ENCODE measurements at places on chromosomes 1 and 21.

- DNase-seq: no peak
These were observed 574.2 kb upstream of the ADGRL2 start for GRCh38 chr1:81226603-81226928.

DNA sequence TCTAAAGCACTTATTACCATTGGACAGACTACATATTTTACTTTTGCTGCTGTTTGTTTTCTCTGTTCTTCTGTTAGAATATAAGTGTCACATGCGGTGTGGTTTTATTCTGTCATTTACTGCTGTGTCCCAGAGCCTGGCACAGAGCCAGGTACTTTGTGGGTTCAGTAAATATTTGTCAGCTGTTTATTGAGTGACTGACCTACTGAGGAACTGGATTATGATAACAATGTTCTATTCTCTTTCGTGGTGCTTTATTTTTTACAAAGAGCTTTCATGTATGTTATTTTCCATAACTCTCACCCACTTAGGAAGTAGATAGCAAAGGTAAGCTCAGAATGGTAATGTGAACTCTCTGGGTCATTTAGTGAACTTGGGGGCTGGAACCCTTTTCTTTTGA, 118.8 kb downstream of the RWDD3 start:
- DNase-seq: no peak

DNA sequence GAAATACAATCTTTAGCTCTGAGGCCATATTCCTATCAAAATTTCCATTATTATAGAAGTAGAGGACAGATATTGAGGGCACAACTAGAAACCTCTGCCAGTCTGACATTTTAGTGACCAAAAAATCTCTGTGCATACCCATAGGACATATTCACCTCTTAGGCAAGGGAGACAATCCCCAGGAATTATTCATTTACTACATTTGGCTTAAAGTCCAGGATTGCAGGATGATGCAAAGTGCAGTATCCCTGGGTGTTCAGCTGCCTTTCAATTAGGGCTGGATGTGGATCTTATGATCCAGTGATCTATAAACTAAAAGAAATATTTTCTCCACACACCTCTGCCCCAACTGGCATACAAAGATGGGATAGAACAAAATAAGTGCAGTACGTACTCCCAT, 50.9 kb downstream of the PTGS2 start:
- DNase-seq: no peak

GRCh38 chr1:116356673-116357072, 16.4 kb upstream of the ATP1A1 start:
- DNase-seq: no peak

- no peak for DNase-seq
These were observed 23.6 kb downstream of the ZNF670 start for GRCh38 chr1:247054992-247055415.

DNA sequence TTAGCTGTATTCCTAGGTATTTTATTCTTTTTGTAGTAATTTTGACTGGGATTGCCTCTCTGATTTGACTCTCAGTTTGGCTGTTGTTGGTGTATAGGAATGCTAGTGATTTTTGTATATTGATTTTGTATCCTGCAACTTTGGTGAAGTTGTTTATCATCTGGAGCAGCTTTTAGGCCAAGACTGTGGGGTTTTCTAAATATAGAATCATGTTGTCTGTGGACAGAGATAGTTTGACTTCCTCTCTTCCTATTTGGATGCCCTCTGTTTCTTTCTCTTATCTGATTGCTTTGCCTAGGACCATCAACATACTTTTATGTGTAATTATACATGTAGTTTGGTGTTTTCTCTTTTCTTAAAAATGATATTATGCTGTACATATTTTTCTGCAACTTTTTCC, 27.2 kb downstream of the CD46 start:
- no peak for DNase-seq

GRCh38 chr1:201676641-201677040, 137.7 kb downstream of the NAV1 start:
- DNase-seq: no peak

DNA sequence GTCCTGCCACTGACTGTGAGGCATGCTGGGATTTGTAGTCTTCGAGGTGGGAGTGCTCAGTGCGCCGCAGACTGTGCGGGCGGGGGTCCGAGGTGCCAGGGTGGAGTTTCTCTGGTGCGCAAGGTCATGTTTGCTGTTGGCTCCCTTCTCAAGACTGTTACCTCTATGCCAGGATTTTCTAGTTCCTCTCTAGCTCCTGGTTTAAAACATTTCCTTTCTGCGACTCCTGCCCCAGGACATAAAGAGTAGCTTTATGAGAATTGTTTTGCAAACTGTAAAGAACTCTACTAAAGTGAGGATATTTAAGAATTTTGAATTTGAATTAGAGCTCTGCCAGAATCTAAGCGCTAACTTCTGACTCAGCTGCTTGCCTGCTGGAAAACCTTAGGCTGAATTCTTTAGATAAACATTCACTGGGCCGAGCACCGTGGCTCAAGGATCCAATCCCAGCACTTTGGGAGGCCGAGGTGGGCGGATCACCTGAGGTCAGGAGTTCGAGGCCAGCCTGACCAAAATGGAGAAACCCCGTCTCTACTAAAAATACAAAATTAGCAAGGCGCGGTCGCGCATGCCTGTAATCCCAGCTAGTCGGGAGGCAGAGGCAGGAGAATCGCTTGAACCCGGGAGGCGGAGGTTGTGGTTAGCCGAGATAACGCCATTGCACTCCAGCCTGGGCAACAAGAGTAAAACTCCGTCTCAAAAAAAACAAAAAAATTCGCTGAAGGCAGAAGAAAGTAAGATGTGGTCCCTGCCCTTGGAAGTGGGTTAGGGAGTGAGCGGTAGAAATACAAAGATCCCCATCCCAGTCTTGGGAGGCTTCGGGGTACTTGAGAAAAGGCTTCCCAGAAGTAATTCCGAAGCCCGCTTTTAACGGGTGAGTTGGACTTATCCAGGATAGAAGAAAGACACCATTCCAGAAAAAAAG, 992 bp upstream of the USP48 start:
- peak; percentile 95 for DNase-seq

- DNase-seq: no peak
These were observed 86.1 kb downstream of the TTLL7 start for GRCh38 chr1:83912876-83913275.

- no peak for DNase-seq
These were observed 17.9 kb upstream of the FMOD start for GRCh38 chr1:203368624-203369451.

GRCh38 chr1:229390130-229390529, 43.8 kb downstream of the ACTA1 start:
- DNase-seq: no peak

DNA sequence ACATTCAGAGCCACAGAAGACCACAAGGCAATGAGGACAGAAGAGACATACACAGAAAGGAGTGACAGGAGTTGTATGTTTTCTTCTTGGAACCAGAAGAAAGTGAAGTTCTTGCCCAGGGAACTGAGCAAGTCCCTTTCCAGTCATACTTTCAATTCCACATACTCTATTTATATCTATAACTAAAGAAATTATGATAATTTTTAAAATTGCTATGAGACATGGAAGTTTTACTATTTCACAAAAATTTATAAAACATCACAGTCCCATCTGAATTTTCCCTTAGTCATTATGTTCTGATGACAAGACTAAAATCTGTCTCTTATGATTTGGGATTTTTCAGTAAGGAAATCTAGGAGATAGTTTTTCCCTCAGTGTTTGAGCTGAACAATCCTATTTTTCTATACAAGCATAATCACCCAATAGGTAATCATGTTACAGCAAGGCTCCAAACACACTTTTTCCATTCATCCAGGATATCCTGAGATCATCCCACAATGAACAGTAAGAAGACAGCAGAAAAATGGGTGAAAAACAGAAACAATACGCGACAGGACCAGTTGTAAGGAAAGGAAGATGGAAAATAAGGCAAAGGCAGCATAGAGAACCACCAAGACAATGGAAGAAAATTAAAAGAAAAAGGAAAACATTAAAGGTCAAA, 154.6 kb downstream of the VAV3 start:
- no peak for DNase-seq

DNA sequence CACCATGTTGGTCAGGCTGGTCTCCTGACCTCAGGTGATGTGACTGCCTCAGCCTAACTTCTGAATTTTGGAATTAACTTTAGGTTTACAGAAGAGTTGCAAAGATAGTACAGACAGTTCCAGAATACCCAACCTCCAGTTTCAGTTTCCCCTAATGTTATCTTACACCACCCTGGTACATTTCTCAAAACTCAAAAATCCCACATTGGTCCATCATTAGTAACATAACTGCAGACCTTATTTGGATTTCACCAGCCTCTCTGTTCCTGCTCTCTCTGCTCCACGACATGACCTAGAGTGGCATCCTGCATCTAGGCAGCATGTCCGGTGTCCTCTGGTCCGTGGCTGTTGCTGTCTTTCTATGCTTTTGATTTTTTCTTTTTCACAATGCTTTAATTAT, 5.0 kb upstream of the ZC3H12A start:
- DNase-seq: no peak

DNA sequence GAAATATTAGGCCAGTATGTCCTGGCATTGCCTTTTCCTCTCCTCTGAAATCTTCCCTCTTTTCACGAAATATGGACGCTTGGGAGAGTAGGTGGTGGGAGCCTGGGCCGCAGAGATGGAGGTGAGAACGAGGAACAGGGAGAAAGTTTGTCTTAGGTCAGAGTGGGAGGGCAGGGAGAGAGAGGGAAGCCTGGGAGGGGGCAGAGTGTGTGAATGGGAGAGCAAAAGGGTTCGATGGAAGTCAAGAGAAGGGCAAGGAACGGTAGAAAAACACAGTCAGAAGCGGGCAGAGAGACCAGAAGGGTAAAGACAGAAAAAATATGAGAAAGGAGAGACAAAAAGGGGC, 1.2 kb downstream of the TRABD2B start:
- no peak for DNase-seq

GRCh38 chr1:116256875-116257274, 116.2 kb upstream of the ATP1A1 start:
- no peak for DNase-seq

- DNase-seq: peak; percentile 65
These were observed 9.5 kb upstream of the B3GALNT2 start for GRCh38 chr1:235513495-235514366.

- no peak for DNase-seq
These were observed 190.7 kb upstream of the KIAA0040 start for GRCh38 chr1:175383239-175383638.

- no peak for DNase-seq
These were observed 18.2 kb upstream of the PEX10 start for GRCh38 chr1:2430592-2430973.

DNA sequence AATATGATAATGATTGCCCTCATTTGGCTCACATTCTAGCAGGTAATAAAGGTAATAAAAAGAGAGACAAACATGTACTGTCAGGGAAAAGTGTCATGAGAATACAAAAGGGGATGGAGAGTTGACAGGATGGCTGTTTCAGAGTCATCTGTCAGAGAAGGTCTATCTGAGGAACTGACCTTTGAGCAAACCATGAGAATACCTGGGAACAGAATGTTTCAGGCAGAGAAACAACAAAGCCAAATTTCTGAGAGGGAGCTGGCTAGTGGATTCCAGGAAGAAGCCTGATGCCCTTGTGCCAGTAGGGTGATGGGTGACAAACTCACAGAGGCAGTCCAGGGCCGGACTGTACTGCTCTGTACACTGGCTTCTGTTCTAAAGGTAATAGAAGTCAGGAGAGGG, 107.2 kb downstream of the C1orf21 start:
- DNase-seq: no peak

DNA sequence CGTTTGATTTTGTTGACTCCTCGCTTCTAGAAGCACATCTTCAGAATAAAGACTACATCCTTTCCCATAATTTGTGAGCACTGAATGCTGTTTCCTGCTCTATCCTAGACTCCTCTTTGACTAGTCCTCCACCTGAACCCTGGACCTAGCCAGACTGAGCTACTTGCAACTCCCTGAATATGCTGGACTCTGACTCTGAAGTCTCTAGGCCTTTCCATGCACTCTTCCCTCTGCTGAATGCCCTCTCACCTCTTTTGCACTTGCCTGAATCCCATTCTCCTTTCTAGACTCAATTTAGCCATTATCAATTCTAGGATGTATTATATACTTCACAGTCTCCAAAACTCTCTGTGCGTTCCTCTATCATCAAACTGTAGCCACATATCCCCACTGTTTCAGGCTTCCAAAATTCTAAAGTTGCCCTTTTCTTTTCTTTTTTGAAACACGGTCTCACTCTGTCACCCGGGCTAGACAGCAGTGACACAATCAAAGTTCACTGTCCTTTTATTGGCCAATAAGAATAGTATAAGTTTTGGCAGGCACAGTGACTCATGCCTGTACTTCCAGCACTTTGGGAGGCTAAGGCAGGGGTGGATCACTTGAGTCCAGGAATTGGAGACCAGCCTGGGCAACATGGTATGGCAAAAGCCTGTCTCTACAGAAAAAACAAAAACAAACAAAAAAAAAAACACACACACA, 127.0 kb downstream of the LTN1 start:
- DNase-seq: no peak
